ENCODE measurements at places on chromosomes 1 and 21.

DNA sequence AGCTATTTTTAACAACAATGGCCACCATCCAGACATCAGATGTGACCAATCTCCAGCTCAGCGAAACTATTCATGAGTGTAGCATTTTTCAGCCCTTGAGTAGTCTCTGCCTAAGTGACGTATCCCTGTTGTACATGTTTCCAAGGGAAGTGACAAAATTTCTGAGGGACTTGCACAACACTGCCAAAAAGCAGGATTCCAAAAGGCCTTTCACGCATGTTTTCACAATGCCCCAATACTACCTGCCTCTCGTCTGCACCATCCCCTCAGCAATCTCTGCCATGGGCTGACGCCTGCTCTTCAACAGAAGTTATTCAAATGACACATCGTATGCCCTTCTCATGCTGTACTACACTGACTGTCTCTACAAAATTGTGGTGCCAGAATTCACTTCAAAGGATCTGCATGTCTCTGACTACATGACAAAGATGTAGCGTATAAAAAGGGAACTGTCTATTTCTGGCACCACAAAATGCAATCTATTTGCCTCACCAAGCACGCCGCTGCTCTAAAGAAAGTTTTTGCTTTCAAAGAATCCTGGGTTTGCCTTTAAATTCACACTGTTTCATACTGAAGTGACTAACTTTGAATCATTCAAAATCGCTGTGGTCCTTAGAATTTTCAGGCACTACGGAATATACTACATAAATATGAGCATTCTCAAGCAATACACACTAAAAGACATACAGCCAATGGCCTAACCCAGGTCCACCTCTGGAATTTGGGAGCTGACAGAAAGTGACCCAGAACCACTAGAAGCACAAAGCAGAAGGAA, 32.9 kb downstream of the JAK1 start:
- no peak for DNase-seq

GRCh38 chr1:184698016-184698415, 56.6 kb downstream of the EDEM3 start:
- no peak for DNase-seq

- DNase-seq, result no peak
Observed at GRCh38 chr1:23118957-23119792, 49.5 kb downstream of the LUZP1 start.

DNA sequence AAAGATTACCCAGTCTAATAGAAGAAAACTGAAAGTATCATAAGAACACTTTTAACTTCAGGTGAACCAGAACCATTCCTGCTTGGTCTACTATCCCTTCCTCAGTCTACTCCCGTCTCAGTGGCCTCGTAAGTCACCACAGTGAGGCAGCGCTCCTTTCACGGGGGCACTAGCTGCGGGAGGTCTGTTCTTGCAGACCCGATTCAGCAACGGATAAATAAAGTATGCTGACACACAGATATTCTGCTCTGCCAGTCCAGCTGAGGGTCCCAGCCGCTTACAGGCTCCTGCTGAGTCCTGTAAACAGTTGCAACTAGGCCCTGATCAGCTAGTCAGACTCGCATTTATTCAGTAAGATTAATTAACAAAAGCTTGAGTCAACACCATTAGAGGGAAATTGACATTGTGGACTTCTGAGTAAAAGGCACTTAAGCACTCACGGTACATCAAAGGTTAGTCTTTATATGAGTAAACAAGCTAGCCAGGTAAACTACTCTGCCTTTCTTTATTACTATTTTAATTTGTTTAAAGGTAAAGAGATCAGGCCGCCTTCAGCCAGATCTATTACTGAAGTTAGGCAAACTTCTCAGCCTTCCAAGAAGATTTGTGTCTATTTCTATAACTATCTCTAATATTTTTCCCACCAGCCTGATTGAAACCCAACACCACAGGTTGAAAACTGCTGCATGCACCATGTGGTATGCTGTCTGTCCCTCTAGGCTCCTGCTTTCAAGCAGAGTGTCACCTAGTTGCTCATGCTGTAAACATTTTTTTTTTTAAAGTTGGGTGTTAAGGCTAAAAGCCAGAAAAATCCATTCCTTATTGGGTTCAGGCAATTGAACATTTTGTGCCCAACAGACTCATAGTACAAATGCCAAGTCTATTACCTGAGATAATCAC, 87.7 kb downstream of the INTS7 start:
- DNase-seq, result no peak

GRCh38 chr1:152517237-152517811, 3.0 kb downstream of the CRCT1 start:
- no peak for DNase-seq

GRCh38 chr1:4324525-4324924, 329.9 kb upstream of the AJAP1 start:
- no peak for DNase-seq

GRCh38 chr1:59714219-59714618, 100.5 kb upstream of the HOOK1 start:
- DNase-seq, result no peak

GRCh38 chr1:8600336-8600735, 217.1 kb downstream of the RERE start:
- no peak for DNase-seq

GRCh38 chr1:184755226-184756065, 788 bp upstream of the EDEM3 start:
- no peak for DNase-seq

GRCh38 chr1:1206376-1206965, at the start of gene TNFRSF18:
Gene TNFRSF18 (minus strand): TSS chr1:1206592. CDS start chr1:1206571, 21 bp downstream.
- DNase-seq, result no peak

- no peak for DNase-seq
Observed at GRCh38 chr1:209648931-209649776, 3.1 kb downstream of the LAMB3 start.

DNA sequence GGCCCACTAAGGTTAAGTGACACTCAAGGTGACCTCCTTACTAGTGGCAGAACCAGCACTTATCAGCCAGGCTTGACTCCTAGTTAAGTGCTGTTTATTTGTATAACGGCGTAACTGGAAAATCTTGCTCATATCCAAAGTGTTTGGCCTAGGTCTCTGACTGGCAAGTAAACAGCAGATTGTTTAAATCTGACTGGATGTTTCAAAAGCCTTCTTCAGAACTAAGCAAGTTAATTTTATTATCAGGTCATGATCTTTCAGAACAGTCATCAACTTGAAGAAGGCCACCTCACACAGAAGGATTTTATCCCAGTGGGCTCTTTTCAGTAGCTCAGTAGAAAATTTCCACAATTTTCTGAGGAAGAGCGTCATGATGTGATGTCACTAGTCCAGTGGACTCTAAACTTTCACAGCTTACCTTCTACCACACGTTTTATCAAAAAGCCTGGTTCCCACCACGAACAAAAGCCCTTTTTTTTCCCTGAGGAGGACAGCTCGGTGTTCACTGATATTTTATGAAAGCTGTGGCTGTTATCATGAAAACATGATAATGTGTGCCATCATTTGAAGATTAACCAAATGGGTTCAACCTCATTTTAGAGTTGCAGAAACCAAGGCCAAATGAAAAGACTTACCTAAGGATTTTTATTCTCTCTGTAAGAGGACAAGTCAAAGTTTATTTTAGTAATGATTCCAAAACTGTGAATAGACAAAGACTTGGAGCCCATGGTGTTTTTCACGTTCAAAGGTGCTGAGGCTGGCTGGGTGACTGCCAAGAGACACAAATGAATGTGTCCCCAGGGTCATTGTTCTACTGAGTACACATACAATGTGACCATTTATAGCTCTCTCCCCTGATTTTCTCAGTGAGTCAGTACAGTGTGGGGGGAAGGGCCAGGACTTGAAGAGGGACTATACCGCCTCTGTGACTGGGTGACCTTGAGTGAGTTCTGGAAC, 9.1 kb downstream of the SGIP1 start:
- DNase-seq, result peak; percentile 98

- no peak for DNase-seq
Observed at GRCh38 chr21:43355266-43355924, 71.5 kb downstream of the SIK1 start.

DNA sequence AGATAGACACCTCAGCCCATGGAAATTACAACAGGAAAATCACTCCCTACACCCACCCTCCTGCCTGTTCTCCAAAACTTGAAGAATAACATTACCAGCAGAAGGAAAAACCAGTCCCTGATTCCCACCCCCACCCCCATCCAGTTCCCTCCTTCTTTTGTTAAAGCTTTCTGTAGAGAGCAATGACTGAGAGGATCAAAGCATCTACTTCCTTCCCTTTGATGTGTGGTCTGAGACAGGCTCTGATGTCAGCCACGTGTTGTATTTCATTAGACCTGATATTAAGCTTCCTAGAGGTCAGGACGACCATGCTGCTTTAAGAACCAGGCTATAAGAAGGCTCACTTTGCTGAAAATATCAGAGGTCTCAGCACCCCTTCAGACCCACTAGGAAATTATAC, 73.9 kb upstream of the HAO2 start:
- no peak for DNase-seq

GRCh38 chr1:3029481-3029961, 8.3 kb downstream of the ACTRT2 start:
- no peak for DNase-seq

- peak; percentile 41 for DNase-seq
Observed at GRCh38 chr1:65148548-65149350, 746 bp downstream of the AK4 start.

DNA sequence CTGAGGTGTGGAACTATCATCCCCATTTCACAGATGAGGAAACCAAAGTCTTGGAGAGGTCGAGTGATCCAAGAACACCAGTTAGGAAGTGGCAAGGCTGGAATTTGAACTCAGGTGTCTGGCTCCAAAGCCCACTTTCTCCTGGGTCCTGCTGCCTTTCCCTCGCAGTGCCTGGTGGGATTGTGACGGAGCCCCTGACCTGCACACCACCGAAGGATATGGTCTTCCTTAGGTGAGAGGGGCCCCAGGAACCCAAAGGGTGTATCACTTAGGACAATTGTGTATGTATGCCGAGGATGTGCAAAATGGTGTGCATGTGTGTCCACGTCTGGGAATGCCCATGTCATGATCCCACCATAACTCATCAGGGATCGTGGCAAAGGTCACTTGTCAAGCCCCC, 392.7 kb downstream of the MATN1 start:
- no peak for DNase-seq

DNA sequence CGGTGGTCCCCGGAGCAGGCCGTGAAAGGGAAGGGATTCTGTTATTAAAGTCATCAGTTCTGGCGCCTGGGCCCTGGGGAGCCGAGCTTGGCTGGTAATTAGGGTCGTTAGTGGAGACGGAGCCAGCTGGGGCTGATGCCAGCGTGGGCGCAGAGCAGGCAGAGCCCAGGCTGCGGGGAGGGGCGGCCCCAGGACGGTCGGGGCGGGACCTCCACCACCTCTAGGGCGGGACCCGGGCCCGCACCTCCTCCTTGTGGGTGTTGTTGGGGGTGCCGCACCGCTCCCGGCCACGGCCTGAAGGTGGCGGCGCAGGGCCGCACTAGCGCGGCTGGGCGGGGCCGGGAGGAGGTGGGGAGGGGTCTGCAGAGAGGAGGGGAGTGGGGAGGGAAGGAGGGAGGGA, 470.6 kb downstream of the PTPRU start:
- DNase-seq, result peak; percentile 75

- no peak for DNase-seq
Observed at GRCh38 chr1:156425943-156426342, 56.9 kb downstream of the RHBG start.

- DNase-seq, result peak; percentile 49
Observed at GRCh38 chr1:222546548-222547259, 1.2 kb downstream of the HHIPL2 start.

DNA sequence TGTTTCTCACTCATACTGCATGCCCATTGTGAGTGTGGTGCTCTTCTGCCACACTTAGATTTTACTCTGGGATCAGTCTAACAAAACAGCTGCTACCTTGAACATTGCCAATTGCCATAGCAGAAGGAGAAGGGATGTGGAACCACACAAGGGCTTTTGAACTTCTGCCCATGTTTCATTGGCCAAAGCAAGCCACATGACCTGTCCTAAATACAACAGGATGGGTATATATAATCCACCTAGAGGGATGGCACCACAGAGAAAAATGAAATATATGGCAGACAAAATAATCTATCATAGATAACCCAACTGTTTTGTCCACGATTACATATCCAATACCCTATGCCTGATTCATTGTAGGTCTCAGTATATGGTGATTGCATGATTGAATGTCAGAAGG, 26.3 kb downstream of the PDE4B start:
- no peak for DNase-seq

- DNase-seq, result no peak
Observed at GRCh38 chr1:14968251-14968851, 185.2 kb upstream of the TMEM51 start.

GRCh38 chr21:41032541-41032940, 135.4 kb upstream of the BACE2 start:
- no peak for DNase-seq

- no peak for DNase-seq
Observed at GRCh38 chr1:55443175-55443915, 228.2 kb upstream of the USP24 start.

GRCh38 chr1:9592510-9593075, 3.9 kb downstream of the TMEM201 start:
- no peak for DNase-seq

DNA sequence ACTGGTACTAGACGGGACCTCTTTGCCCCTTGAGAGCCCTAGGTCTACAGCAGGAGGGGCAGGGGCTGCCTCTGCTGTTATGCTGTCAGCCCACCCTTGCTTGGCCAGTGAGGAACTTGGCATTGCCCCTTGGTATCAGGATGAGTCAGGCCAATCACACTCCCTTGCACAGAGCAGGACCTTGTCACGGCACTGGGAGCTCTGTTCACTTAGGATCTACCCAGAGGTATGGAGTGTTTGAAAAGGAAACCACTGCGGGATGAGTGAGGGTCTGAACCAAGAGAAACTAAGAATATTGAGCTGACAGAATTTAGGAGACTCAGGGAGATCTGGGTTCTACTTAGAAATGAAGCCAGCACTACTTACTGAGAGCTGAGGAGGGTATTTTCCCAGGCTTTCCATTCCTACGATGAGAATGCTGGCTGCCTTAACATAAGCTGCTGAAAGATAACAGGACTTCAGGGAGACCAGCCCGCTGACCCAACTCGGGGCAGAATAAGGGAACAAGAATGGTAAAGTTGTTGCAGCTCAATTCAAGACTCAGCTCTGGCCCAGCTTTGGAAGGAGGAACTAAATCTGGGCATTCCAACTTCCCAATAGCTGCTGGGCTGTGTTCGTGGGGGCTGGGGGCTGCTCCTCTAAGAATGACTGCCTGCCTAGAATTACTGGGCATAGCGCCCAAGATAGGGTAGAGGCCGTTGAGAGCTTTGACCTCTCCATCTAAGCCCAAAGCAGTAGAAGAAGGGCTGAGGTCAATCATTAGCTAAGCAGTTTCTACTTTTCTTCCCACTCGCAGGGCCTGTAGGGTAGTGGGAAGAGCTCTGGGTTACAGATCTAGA, 1.5 kb downstream of the FABP3 start:
- no peak for DNase-seq

DNA sequence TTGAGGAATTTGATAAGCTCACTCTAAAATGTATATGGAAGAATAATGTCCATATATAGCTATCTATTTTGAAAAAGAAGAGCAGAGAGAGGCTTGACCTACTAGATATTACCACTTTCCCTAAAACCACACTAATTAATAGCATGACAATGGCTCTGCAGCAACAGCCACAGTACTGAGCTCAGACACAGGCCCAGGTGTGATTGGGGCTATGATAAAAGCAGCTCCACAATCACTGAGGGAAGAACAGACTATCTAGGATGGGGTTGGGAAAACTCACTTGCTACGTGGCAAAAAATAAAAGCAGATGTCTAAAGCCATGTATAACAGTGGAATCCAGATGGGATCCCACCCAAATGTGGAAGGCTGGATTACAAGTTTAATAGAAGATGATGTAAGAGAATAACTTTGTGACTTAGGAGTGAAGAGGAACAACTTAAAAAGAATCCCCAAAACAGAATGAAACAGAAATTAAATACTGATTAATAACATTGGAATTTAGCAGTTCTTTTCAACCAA, 80.8 kb upstream of the RAB4A start:
- no peak for DNase-seq

GRCh38 chr21:17783481-17784179, 35.5 kb downstream of the C21orf91 start:
- no peak for DNase-seq
